ENCODE measurements at places on chromosomes 16 and 17. TPM values are rescaled to one million over a fixed set of nuclear protein-coding genes. Genes with fewer than 3 reads are reported as not detected.

The KRTAP4-6 gene
- not detected for total RNA-seq

- DNase-seq = no peak
- H3K4me1 ChIP-seq = no peaks in the 10 kb centered on the region
- 0 out of 2 replicates have a peak, but pooled peaks cover under 1% of the 10 kb centered on the region for H3K36me3 ChIP-seq
- H3K4me3 ChIP-seq = no peak overlapping the region
Observed at GRCh38 chr17:15233022-15233805, 31.9 kb downstream of the PMP22 start.

- H3K4me3 ChIP-seq = no peak overlapping the region
- DNase-seq = no peak
- H3K36me3 ChIP-seq = no peaks in the 10 kb centered on the region
- H3K4me1 ChIP-seq = no peaks in the 10 kb centered on the region
Observed at GRCh38 chr17:12806630-12807029, 17.3 kb downstream of the ARHGAP44 start.

GRCh38 chr17:36066365-36066985, 2.4 kb downstream of the CCL18 start:
- no peaks in the 10 kb centered on the region for H3K4me1 ChIP-seq
- no peaks in the 10 kb centered on the region for H3K36me3 ChIP-seq
- H3K27me3 ChIP-seq = no peaks in the 10 kb centered on the region
- no peak overlapping the region for H3K27ac ChIP-seq

DNA sequence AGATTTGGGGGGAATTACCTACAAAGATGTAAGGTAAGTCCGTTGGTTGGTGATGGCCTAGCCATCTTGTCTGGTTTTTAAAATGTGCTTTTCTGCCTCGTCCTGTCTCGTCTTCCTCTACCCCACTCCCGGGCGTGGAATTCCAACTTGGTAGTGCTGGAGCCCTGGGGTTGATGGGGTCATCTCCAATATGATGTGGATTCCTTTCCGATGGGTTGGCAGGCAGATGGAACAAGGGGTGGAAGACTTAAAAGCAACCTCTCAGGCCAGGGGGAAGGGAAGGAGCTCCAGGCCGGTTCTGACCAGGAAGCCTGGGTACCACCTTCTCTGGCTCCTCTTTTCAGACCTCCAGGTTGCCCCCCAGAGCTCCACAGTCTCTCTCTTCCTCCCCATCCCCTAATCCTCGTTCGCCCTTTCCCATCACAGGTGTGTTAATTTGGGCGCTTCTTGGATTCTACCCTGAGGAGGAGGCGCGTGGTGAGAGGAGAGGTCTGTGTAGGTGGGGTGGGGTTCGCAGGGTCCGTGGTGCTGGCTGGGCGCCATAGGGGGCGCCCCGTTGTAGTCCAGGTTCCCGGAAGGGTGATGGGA, 5.1 kb upstream of the HOXB2 start:
- no peaks in the 10 kb centered on the region for H3K36me3 ChIP-seq
- no peaks in the 10 kb centered on the region for H3K27me3 ChIP-seq
- no peak overlapping the region for H3K27ac ChIP-seq

DNA sequence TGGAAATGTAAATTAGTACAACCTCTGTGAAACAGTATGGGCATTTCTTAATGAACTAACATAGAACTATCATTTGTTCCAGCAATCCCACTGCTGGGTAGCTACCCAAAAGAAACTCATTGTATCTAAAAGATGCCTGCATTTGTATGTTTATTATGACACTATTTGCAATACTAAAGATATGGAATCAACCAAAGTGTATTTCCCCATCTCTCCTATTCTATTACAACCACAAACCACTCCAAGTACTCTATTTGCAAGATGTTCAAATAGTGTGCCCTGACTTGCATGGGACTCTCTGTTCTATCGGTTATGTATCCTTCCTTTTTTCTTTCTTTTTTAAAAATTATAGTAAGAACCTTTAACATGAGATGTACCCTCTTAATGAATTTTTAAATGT, 845.2 kb downstream of the CDH11 start:
- DNase-seq = no peak
- no peaks in the 10 kb centered on the region for H3K36me3 ChIP-seq
- H3K4me3 ChIP-seq = no peak overlapping the region
- H3K27ac ChIP-seq = no peak overlapping the region
- no peaks in the 10 kb centered on the region for H3K27me3 ChIP-seq

- no peaks in the 10 kb centered on the region for H3K36me3 ChIP-seq
- H3K27ac ChIP-seq = no peak overlapping the region
- no peaks in the 10 kb centered on the region for H3K4me1 ChIP-seq
- H3K27me3 ChIP-seq = peaks cover 13% of the 10 kb centered on the region
- no peak overlapping the region for H3K4me3 ChIP-seq
Observed at GRCh38 chr17:57811638-57812280, 38.1 kb downstream of the MRPS23 start.
